ENCODE measurements at places on chromosomes 7 and 10.
A peak's percentile ranks its signal among the peaks of the same experiment; 100 is the strongest.

- no peak for DNase-seq
These were observed 12.4 kb downstream of the CTBP2 start for GRCh38 chr10:125147971-125148439.

DNA sequence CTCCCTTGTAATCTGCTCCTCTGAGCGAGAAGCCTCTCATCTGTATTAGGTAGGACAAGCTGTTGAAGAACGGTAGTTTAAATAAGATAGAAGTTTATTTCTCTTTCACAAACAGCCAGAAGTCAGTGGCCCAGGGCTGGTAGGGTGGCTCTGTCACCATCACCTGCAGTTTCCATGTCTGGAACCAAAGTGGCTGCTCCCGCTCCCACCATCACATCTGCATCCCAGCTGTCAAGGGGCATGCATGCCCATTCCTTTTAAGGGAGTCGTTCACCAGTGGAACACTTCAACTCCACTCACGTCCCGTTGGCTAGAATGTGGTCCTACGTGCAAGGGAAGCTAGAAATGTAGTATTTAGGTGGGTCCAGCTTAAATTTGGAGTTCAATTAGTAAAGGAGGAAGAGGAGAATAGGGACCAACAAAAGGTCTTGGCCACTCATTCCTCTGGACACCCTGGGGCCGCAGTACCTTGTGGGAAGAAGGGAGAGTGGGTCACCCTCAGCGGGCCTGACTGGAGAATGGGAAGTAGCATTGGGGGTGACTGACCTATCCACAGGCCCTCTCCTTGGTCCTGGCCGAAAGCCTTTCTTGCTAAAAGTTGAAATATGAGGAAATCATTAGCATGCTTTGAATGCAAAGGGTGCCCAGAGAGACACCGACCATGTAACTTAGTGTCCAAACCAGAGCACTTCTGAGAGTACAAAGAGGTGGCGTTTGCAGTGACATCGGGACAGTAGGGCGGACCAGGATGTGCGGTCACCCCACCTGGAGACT, 48.0 kb downstream of the ELFN1 start:
- DNase-seq, result no peak

- no peak for DNase-seq
These were observed 30.1 kb upstream of the CTBP2 start for GRCh38 chr10:125190414-125190813.

DNA sequence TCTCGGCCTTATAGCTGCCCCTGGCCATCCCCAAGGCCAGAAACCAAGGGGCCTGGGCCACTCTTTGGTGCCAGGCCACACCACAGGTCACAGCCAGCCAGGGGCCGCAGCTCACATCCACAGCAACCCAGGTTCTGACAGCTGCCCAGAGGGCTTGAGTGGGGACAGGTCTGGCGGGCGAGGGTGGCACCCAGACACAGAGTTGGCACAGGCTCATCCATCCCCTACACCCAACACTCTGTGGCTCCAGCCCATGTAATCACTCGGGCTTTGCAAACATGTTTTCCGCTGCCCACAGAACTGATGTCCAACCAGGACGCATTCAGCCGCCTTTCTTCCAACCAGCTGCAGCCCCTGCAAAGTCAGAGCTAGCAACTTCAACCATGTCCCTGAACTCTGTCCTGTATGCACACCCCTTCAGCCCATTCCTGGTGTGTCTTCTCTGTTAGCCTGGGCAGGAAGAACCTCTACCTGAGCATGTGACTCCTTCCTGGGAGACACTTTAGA, 57.7 kb upstream of the PPP2R2D start:
- no peak for DNase-seq

DNA sequence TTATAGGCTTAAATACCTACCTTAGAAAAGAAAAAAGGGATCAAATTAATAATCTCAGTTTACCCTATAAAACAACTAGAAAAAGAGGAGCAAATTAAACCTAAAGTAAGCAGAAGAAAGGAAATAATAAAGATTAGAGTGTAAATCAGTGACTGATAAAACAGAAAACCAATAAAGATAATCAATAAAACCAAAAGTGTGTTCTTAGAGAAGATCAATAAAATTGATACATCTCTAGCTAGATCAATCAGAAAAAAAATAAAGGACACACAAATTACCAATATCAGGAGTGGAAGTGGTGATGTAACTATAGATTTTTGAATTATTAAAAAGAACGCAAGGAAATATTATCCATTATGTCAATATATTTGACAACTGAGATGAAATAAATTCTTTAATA, 69.2 kb upstream of the NAMPT start:
- DNase-seq, result no peak

- peak; percentile 20 for DNase-seq
These were observed 37.7 kb downstream of the CFAP58 start for GRCh38 chr10:104391150-104391968.

- DNase-seq, result no peak
These were observed 57.4 kb upstream of the TRIM8 start for GRCh38 chr10:102586858-102587257.

DNA sequence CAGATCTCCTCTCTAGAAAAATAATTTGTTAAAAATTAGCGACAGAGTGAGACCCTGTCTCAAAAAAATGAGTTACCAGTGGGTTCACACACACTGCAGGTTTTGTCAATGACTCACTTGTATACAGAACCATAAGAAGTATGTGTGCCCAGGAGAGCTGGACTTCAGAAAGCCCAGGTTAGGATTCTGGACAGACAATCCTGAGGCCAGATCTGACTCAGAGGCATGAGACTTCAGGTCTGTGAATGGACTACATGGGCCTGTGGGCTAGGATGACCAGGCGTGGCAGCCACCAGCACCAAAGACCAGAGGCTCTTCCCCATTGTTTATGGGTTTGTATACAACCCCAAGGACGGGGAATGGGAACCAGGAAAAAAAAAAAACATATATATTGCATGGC, 9.3 kb upstream of the ZNF438 start:
- peak; percentile 23 for DNase-seq

- peak; percentile 34 for DNase-seq
These were observed 67.4 kb upstream of the SLC35G1 start for GRCh38 chr10:93826355-93826754.

DNA sequence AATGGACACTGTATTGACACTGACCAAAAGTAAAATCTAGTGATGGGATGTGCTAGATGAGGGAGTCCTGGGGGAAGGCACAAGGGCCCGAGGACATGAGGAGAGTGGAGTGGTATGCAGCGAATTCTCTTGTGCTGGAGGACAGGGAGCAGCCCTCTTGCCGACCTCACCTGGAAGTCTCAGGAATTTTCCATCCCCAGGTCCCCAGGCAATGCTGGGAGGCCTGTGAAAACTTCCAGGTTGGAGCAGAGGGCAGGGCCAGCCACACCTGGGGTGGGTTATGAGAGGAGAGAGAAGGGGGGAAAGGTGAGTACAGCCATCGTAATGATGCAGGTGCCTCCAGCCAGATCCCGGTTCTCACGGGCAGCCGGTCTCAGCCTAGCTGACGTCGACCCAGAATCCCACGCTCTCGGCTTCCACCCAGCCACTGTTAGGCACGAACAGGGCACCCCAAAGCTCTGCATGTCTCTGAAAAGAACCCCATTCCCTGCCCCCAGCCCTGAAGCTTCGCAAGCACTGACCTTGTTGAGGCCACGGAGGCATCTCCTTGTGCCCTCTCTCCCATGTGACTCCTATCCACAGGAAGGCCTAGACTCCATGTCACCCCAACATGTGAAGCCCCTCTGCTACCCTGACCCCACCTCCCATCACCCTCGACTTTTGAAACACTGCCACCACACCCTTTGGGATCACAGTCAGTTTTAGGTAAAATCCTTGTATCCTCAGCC, 239.7 kb upstream of the MYO3A start:
- no peak for DNase-seq

DNA sequence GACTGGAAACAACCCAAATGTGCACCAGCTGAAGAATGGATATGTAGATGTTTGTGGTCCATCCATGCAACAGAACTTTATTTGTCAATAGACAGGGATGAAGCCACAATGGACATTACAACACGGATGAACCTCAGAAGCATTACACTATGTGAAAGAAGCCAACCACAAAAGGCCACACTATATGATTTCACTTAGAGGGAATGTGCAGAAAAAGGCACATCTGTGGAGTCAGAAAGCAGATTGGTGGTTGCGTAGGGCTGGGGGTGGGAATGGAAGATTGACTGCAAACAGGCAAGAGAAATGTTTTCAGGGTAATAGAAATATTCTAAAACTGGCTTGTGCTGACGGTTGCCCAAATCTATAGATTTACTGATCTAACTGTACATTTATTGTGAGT, 34.3 kb upstream of the WASHC2A start:
- DNase-seq, result no peak

GRCh38 chr7:77729574-77730348, 33.5 kb downstream of the RSBN1L start:
- DNase-seq, result no peak

- peak; percentile 64 for DNase-seq
These were observed 111.9 kb downstream of the ZMIZ1 start for GRCh38 chr10:79180414-79181221.

DNA sequence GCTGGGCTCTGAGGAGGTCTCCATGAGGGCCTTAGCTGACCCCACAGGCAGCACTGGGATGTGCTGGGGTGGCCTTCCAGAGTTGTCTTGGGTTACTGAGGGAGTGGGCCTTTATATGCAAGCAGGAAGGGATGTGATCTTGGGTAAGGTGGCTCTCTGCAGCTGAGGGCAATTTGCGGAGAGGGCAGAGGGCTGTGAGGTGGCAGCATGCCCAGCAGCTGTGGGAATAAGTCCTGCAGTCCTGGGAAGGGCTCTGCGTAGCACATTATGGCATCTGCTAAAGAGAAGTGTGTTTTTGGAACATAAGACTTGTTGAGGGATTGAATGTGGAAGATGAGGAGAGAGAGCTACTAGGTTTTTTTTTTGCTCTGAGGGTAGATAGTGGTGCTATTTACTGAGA, 99.6 kb upstream of the KMT2E start:
- no peak for DNase-seq

DNA sequence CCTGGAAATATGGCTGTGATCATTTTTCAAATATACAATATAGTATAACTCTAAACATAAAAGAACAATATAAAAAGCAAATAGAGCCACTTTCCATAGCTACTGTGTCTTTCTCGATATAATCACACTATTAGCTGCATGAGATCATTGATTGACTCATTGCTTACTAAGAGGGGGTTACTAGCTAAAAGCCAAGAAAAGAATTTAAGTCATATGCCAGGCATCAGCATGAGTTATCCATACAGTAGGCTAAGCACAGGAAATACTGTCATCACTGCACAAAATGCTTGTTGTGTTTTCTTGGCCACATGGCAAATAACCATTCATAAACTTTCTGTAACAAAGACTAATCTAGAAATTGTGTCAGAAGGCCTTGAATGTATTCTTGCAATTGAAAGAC, 18.8 kb upstream of the ABCB5 start:
- DNase-seq, result peak; percentile 76

DNA sequence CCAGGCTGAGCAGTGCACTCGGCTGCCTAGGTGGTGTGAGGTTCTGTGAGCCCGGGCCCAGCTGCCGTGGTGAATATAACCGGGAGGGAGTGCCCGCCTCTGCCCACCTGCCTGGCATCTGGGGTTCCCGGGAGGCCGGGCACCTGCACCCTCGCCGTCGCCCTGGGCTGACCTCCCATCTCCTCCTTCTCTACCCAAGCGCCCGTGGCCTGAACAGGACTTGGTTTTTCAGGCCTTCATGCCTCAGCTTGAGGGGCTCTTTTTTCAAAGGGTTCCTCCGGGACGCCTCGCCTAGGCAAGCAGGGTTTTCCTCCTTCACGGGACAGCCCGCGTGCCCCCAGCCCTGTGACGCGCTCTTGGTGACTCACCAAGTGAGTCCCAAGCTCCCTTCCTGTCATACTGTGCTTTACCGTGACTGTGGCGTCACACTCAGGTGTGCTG, 9.9 kb downstream of the INPP5A start:
- DNase-seq, result no peak

GRCh38 chr7:156058248-156058647, 246.0 kb upstream of the SHH start:
- no peak for DNase-seq

GRCh38 chr7:157010588-157011332, at the start of gene MNX1:
Gene MNX1 (minus strand): TSS chr7:157010663. CDS start chr7:157010350, 313 bp downstream.
- no peak for DNase-seq

DNA sequence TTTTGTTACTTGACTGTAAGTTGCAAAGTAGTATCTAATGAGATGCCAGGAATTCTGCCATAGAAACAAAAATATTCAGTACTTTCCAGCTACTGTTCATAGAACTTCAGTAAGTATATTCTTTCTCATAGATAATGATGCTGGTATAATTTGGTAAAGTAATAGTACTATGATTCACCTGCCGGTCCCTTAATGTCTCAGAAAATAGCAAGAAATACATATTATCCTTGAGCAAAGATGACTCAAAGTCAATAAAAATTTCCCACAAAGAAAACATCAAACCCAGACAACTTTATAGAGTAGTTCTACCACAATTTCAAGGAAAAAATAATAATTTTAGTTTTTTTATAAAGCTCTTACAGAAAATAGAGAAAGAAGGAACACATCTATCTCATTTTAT, 105.4 kb downstream of the EPDR1 start:
- no peak for DNase-seq

DNA sequence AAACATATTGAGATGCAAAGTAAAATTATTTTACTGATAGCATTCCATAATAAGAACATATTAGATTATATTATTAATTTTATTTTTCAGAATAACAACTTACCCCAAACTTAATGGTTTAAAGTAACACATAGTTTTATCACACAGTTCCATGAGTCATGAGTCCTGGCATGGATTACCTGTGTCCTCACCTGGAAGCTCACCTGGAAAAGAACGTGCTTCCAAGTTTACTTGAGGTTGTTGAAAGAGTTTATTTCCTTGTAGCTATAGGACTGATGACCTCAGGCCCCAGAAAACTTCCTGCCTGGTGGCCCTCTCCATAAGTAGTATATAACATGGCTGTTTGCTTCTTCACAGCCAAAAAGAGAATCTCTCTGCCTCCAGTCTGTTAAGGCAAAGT, 254.6 kb downstream of the TFEC start:
- DNase-seq, result no peak

GRCh38 chr7:24767878-24768569, 10.8 kb upstream of the GSDME start:
- DNase-seq, result no peak

DNA sequence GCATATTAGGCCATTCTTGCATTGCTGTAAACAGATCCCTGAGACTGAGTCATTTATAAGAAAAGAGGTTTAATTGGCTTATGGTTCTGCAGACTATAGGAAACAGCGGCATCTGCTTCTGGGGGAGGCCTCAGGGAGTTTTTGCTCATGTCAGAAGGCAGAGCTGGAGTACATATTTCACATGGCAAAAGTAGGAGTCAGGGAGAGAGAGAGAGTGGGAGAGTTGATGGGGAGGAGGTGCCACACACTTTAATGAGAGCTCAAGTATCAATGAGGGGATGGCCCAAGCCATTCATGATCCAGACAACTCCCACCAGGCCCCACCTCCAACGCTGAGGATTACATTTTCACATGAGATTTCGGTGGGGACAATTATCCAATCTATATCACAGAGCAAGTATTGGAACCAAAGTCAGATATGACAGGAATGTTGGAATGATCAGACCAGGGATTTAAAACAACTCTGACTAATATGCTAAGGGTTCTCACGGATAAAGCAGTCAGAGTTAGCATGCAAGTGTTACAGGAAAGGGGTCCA, 795.3 kb upstream of the CELF2 start:
- no peak for DNase-seq

GRCh38 chr10:95308389-95309302, 17.8 kb upstream of the PDLIM1 start:
- peak; percentile 96 for DNase-seq

GRCh38 chr7:82167558-82168314, 275.8 kb downstream of the CACNA2D1 start:
- DNase-seq, result no peak

Data from RCC 7860 (cell line).